Activated CD4-positive, alpha-beta T cell treated with anti-CD3 and anti-CD28 coated beads, Interleukin-2, amount 10 ng/mL, durations not matched to agents 7 days and 5 days (primary cell): ENCODE measurements at places on chromosomes 1 and 21.
A peak's percentile ranks its signal among the peaks of the same experiment; 100 is the strongest.

GRCh38 chr1:40901886-40902852 is 40.0 kb upstream of the CITED4 start:
- no peak for DNase-seq
- no peaks in the 10 kb centered on the region for H3K36me3 ChIP-seq
- no peak overlapping the region for H3K4me3 ChIP-seq

- no peak overlapping the region for H3K27ac ChIP-seq
- peaks cover 21% of the 10 kb centered on the region for H3K4me1 ChIP-seq
- peaks cover 47% of the 10 kb centered on the region for H3K36me3 ChIP-seq
- no peak for DNase-seq
- no peaks in the 10 kb centered on the region for H3K27me3 ChIP-seq
Observed at GRCh38 chr1:110380672-110381283, 10.0 kb downstream of the SLC16A4 start.

DNA sequence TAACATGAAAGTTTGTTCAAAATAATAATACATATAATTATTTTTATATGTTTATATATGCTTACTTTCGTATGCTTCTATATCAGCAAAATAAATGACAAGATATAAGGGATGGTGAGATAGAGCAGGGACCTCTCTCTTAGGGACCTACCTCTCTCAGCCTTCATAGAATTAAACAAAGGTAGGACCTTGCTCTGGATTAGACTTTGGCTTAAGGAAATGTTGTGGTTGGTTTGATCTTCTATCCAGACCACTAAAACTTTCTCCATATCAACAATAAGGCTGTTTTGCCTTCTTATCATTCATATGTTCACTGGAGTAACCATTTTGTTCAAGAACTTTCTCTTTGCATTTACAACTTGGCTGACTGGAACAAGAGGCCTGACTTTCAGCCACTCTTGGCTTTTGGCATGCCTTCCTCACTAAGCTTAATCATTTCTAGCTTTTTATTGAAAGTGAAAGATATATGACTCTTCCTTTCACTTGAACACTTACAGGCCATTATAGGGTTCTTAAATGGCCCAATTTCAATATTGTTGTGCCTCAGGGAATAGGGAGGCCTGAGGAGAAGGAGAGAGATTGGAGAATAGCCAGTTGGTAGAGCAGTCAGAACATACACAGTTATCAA is 14.4 kb downstream of the FRRS1 start:
- H3K27me3 ChIP-seq = peaks cover 3% of the 10 kb centered on the region
- no peaks in the 10 kb centered on the region for H3K36me3 ChIP-seq
- H3K4me1 ChIP-seq = peaks cover 16% of the 10 kb centered on the region
- no peak overlapping the region for H3K4me3 ChIP-seq
- no peak overlapping the region for H3K27ac ChIP-seq

- DNase-seq = no peak
- no peaks in the 10 kb centered on the region for H3K27me3 ChIP-seq
- H3K4me3 ChIP-seq = no peak overlapping the region
- H3K4me1 ChIP-seq = peaks cover 9% of the 10 kb centered on the region
- H3K36me3 ChIP-seq = no peaks in the 10 kb centered on the region
- no peak overlapping the region for H3K27ac ChIP-seq
Observed at GRCh38 chr1:201515062-201515750, 8.3 kb upstream of the CSRP1 start.

DNA sequence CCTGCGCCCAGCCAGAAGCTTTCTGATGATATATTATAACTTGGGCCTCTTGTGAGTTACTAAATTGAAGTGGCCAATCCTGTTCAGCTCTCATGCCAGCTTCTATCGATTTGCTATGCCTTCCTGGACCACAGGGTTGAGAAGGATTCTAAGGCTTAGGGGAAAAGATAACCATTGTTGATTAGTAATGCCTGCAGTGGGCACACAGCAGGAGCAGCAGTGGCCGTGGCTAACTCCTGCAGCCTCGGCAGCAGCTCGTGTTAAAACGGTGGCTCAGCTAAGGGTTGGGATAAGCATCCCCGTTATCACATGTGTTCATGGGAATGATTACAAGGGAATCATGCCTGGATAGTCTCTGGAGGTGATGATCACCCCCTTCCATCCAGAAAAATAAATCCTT is 20.5 kb upstream of the KCNE2 start:
- no peaks in the 10 kb centered on the region for H3K27me3 ChIP-seq
- no peak overlapping the region for H3K4me3 ChIP-seq
- peaks cover 9% of the 10 kb centered on the region for H3K4me1 ChIP-seq
- H3K36me3 ChIP-seq = no peaks in the 10 kb centered on the region
- no peak for DNase-seq

DNA sequence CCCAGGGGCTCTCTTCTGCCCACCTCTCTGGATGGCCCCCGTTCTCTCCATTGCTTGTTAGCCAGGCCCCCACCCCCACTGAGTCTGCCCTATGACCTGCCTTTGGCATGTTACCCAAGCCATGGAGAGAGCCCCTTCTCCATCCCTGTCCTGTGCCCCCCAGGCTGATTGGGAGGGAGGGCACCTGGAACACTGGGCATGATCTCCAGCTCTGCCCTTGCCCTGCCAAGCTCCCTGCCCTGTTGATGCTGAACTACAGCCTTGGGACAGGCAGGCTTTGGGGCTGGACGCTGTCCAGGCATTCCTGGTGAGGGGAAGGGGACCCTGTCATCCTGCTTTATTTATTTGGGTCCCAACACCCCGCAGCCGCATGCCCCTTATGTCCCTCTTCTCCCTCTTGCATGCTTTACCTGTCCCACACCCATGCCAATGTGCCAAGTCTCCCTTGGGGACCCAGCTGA is 10.7 kb downstream of the TRIM46 start:
- H3K4me1 ChIP-seq = peaks cover 9% of the 10 kb centered on the region
- H3K4me3 ChIP-seq = no peak overlapping the region
- no peaks in the 10 kb centered on the region for H3K27me3 ChIP-seq
- peaks cover 14% of the 10 kb centered on the region for H3K36me3 ChIP-seq

DNA sequence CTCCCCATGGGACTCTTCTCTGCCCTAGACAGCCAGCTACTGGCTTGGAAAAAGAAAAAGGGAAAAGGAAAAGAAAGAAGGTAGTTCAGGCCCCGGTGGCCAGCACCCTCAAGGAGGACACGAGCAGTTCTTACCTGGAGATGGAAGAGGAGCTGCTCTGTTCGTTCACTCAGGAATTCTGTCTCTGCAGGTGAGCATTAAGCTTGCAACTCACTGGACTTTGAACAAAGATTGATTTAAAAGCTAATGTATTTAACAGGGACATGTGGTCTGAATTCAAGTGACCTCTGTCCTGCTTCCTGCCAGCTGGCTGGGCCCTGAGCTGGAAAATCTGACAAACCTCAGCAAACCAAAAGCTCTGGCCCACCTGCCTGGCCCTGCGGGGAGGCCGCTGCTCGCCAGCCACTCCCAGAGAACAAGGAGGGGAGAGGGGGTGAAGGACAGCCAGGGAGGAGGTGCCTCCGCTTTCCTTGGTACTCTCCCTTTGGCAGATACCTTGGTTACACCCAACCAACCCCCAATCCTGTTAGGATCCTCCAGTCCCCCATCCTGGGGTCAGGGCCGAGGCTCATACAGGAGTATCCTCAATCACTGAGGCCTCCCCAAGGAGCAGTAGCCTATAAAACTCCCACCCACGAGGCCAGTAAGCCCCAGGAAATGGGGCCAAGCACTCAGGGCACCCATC is at the start of gene PDZK1:
PDZK1 (minus strand) TSS at position 186 of the 685 bp plus-strand sequence. CDS start 19,347 bp downstream, outside the sequence.
- no peak within 1 kb of the TSS for H3K4me3 ChIP-seq
- H3K27me3 ChIP-seq = peaks cover 19% of the 10 kb centered on the region
- no peak within 1 kb of the TSS for H3K27ac ChIP-seq
- H3K36me3 ChIP-seq = no peaks in the 10 kb centered on the region

DNA sequence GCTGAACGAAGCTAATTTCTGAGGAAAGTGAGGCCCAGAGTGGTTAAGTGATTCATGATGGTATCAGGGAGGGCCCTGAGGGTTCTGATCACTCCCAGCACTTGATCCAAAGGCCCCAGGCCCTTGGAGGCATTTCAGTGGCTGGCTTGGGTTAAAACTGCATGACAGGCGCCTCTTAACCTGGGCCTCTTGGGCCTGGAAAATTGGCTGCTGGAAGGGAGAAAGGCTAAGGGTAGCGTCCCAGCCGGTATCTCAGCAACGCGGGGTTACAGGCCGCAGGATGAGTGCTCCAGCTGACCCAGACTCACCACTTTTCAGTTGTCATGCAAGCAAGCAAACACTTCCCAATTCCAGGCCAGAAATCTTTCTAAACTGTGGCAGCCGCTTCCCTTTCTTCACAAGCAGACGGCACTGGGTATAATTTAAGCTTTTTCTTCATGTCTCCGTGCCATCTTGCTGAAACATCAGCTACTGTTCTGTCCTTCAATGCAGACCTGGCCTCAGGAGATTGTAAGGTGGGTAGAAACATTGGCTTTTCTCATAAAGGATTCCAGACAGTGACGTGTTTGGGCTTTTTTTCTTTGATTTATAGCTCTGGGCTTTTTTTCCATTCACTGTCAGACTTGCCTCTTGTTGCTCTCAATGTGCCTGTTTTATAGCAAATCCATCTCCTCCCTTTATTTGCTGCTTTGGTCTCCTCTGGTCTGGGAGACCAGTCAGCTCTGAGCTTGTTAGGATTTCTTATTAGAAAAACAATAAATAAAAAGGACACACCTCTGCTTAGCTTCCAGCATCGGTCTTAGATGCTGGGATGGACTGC is 229.1 kb downstream of the KCNJ6 start:
- no peak overlapping the region for H3K27ac ChIP-seq
- peaks cover 3% of the 10 kb centered on the region for H3K27me3 ChIP-seq
- H3K4me3 ChIP-seq = no peak overlapping the region
- no peaks in the 10 kb centered on the region for H3K4me1 ChIP-seq
- no peaks in the 10 kb centered on the region for H3K36me3 ChIP-seq

GRCh38 chr1:208078752-208079151 is 165.4 kb downstream of the PLXNA2 start:
- H3K27ac ChIP-seq = no peak overlapping the region
- no peak for DNase-seq
- H3K4me1 ChIP-seq = peaks cover under 1% of the 10 kb centered on the region
- no peaks in the 10 kb centered on the region for H3K36me3 ChIP-seq

DNA sequence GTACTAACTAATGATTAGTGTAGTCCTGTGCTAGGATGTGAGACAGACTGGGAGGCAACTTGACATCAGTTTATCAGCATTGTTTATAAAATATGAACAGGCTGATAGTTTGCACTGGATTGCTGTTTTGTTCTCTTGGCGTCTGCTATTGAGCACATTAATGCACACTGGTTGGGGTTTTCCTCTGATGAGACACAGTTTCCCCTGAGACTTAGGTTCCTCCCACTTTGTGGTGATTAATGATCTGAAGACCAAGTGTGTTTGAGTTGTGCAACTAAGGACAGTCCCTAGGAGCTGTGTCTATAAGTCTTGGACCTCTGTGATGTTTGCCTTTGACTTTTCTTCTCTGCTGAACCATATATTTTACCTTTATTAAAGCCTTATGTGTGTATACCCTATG is 1015.4 kb downstream of the AMY1C start:
- H3K4me3 ChIP-seq = no peak overlapping the region
- H3K4me1 ChIP-seq = no peaks in the 10 kb centered on the region
- no peak for DNase-seq
- H3K36me3 ChIP-seq = no peaks in the 10 kb centered on the region
- no peaks in the 10 kb centered on the region for H3K27me3 ChIP-seq
- H3K27ac ChIP-seq = no peak overlapping the region

- no peak overlapping the region for H3K27ac ChIP-seq
- no peaks in the 10 kb centered on the region for H3K36me3 ChIP-seq
- no peak for DNase-seq
- no peak overlapping the region for H3K4me3 ChIP-seq
- peaks cover 19% of the 10 kb centered on the region for H3K27me3 ChIP-seq
- no peaks in the 10 kb centered on the region for H3K4me1 ChIP-seq
Observed at GRCh38 chr21:45356251-45356650, 48.7 kb upstream of the COL18A1 start.

GRCh38 chr21:35316933-35317332 is 267.8 kb upstream of the RUNX1 start:
- H3K4me3 ChIP-seq = no peak overlapping the region
- no peak for DNase-seq
- no peak overlapping the region for H3K27ac ChIP-seq

DNA sequence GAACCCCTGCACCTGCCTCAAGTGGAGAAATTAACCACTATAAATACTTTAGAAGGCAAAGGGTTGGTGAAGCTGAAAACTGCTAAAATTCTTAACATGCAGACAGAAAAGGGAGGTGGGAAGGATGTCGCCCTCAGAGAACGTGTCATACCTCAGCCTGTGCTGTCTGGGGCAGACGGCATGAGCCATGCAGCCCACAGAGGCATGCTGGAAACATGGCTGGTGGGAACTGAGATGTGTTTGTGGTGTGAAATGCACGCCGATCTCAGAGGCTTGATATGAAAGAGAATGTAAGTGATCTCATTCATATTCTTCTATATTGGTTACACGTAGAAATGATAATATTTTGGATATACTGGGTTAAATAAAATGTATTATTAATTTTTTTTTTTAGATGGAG is 16.3 kb downstream of the AGPAT3 start:
- no peak overlapping the region for H3K27ac ChIP-seq
- H3K27me3 ChIP-seq = no peaks in the 10 kb centered on the region
- H3K36me3 ChIP-seq = peaks cover 10% of the 10 kb centered on the region
- no peak for DNase-seq

DNA sequence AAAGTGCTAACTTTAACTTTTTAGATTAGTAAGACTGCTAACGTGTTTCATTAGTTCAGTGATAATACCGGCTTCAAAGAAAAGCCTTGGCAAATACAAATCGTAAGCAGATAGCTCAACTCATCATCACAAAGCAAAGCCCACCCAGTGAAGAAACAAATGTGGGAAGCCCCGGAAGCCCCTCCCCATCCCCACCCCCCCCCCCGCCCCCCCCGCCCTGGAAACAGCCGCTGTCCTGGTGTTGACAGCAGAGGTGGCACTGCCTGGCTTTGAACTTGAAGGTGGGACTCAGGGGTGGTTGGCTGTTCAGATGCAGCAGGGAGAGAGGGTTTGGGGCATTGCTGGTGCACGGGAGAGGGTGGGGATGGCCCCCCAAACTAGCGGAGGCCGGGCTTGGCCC is 14.1 kb downstream of the PDXK start:
- peak overlapping the region; percentile 20 for H3K4me3 ChIP-seq
- H3K4me1 ChIP-seq = peaks cover 63% of the 10 kb centered on the region
- H3K27ac ChIP-seq = peak overlapping the region; percentile 72
- no peak for DNase-seq
- no peaks in the 10 kb centered on the region for H3K27me3 ChIP-seq

- no peaks in the 10 kb centered on the region for H3K27me3 ChIP-seq
- H3K27ac ChIP-seq = no peak overlapping the region
- no peaks in the 10 kb centered on the region for H3K36me3 ChIP-seq
- DNase-seq = no peak
Observed at GRCh38 chr1:3193811-3194210, 124.8 kb downstream of the PRDM16 start.

DNA sequence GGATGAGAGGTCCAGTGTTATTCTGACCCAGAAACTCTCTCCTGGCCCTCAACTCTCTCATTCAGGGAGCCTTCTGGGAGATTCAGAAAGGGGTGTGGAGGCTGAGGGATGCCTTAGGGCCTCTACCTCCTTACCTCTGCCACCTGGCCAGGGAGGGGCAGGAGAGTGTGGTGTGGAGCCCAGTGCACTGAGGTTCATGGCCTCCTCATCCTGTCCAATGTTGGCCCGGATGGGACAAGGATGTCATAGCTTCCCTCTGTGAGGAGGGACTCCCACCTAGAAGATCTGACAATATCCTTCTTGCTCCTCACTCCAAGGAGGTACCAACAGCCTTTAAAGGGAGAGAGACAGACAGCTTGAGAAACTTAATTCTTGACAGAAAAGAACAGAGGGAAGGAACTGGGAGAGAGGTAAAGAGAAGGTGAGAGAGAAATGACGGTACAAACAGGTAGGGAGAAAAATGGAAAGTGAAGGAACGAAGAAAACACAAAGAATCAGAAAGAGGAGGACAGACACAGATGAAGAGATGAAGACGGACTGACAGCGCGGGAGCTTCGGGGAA is 779 bp downstream of the BEND5 start:
- H3K36me3 ChIP-seq = peaks cover 8% of the 10 kb centered on the region
- peaks cover 15% of the 10 kb centered on the region for H3K27me3 ChIP-seq
- H3K4me3 ChIP-seq = peak overlapping the region; percentile 86
- H3K4me1 ChIP-seq = peaks cover 23% of the 10 kb centered on the region
- no peak for DNase-seq
- peak overlapping the region; percentile 87 for H3K27ac ChIP-seq
